ENCODE measurements at places on chromosomes 5 and 9. TPM values are rescaled to one million over a fixed set of nuclear protein-coding genes. Genes with fewer than 3 reads are reported as not detected.

GRCh38 chr5:31957151-31957550 is 217.0 kb downstream of the GOLPH3 start:
- no peaks in the 10 kb centered on the region for H3K27me3 ChIP-seq
- H3K36me3 ChIP-seq, result no peaks in the 10 kb centered on the region

GRCh38 chr9:4550777-4551484 is 60.7 kb downstream of the SLC1A1 start:
- no peaks in the 10 kb centered on the region for H3K27me3 ChIP-seq
- no peaks in the 10 kb centered on the region for H3K36me3 ChIP-seq
- no peak overlapping the region for H3K27ac ChIP-seq

DNA sequence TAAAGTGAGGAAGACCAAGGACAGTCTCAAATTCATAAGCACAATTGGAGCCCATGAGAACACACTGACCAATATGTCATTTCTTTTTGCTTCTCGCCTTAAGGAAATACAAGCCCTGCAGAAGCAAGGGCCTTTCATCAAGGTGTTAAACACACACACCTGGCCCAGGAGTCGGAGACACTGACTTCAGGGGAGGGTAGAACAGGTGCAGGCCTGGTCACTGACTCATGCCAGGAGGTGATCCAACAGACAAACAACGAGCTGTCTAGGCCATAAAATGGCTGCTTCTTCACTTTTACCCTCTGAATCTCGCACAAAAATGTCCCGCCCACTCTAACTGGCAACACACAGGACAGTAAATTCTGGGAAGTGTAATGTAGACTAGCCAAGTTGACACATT is 62.7 kb downstream of the RGMB start:
- H3K4me1 ChIP-seq, result no peaks in the 10 kb centered on the region
- no peaks in the 10 kb centered on the region for H3K36me3 ChIP-seq
- no peak for DNase-seq
- H3K4me3 ChIP-seq, result no peak overlapping the region
- H3K27me3 ChIP-seq, result no peaks in the 10 kb centered on the region
- H3K27ac ChIP-seq, result no peak overlapping the region

DNA sequence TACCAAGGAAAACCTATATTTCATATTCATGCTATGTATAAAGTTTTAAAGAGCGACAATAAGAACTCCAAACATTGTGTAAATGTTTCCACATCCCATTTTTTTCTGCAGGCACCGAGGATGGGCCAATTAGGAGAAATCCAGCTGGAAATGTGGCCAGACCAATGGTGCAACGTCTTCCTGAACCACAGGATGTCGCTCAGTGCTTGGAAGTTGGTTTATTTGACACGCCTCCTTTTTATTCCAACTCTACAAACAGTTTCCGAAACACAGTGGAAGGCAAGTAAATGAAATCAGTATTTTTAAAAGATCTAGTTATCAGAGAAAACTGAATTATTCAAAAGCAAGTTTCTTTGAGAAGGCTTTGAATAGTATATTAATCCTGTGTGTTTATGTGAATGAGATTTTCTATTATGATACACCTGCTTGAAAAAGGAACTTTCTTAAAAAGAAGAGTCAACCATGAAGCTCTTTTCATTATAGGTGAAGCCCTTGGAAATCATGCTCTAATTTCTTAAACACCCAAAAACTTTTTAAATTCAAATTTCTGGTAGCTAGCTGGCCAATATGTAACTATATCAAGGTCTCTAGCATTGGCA is 9.1 kb downstream of the TYRP1 start:
- H3K27ac ChIP-seq, result no peak overlapping the region
- H3K36me3 ChIP-seq, result no peaks in the 10 kb centered on the region
- DNase-seq, result no peak
- H3K4me3 ChIP-seq, result no peak overlapping the region
- H3K27me3 ChIP-seq, result no peaks in the 10 kb centered on the region

DNA sequence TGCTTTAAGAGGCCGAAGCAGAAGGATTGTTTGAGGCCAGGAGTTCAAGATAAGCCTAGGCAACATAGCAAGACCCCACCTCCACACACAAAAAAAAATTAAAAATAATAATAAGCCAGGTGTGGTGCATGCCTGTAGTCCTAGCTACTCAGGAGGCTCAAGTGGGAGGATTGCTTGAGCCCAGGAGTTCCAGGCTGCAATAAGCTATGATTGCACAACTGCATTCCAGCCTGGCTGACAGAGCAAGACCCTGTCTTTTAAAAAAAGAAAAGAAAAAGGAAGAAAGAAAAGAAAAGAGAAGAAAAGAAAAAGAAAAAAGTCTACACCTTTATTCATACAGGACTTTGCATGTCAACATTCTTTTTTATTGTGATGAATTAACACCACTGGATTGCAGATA is 2125.8 kb downstream of the MAT2B start:
- H3K27ac ChIP-seq, result no peak overlapping the region
- H3K36me3 ChIP-seq, result no peaks in the 10 kb centered on the region
- no peak for DNase-seq
- no peaks in the 10 kb centered on the region for H3K4me1 ChIP-seq
- no peak overlapping the region for H3K4me3 ChIP-seq

DNA sequence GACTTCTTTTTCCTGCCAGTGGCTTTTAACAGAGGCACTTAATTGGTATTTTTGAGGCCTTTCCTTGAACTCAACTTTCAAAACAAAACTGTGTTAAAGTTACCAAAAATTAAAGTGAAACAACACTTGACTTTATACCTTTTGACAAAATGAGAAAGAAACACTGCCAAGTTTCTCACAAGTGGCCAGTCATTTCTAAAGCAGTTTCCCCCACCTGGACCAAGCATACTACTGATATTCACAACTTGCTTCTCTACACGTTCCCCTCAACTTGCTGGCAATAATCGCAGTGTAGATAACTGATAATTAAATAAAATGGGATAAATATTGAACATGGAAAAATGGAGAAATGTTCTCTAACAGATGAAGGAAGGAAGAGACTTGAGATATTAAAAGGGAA is 135.7 kb downstream of the TLR4 start:
- H3K4me1 ChIP-seq, result peaks cover 6% of the 10 kb centered on the region
- no peak for DNase-seq
- no peak overlapping the region for H3K4me3 ChIP-seq
- H3K27ac ChIP-seq, result no peak overlapping the region

DNA sequence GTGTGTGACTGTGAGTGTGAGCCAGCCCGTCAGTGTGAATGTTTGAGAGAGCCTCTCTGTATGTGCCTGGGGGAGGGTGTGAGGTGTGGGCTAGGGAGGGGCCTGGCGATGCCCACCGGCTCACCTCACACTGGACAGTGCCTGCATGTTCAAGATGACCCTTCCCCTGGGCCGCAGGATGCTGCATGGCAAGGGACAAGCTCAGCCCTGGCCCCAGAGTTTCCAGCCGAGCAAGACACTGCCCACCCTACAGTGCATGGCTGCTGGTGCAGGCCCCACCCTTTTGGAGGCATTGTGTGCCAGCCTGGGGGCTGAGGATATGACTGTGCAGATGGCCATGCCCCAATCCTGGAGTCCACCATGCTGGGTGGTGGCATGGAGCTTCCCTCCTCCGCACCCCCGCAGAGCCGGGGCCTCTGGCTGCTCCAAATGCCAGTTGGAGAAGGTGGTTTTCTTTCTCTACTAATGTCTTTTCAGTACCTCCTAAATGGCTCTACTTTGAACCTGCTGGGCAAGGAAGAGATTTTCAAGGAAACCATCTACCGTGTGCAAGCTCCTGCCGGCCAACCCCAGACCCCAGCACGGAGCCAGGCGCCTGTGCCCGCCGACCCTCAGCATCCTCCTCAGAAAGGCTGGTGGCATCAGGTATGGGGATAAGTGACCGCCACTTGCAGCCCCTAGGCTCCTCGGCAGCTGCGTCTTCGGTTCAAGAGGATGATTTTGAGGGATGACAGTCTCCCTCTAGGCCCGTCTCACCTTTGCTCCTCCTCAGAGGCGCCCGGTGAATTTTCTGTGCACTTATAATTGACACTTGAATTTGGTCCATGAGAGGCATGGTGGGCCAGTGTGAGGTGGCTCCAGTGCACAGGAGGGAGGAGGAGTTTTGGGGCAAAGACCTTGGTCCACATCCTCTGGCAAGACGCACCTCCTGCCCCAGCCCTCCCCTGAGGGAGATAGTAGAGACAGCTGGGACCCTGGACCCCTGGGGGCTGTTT is 27.7 kb downstream of the FGD3 start:
- no peak overlapping the region for H3K4me3 ChIP-seq
- peak overlapping the region; percentile 86 for H3K27ac ChIP-seq
- H3K36me3 ChIP-seq, result peaks cover 36% of the 10 kb centered on the region
- no peaks in the 10 kb centered on the region for H3K27me3 ChIP-seq
- DNase-seq, result no peak
- peaks cover 87% of the 10 kb centered on the region for H3K4me1 ChIP-seq

GRCh38 chr5:13253111-13253510 is 691.4 kb downstream of the DNAH5 start:
- H3K4me3 ChIP-seq, result no peak overlapping the region
- no peaks in the 10 kb centered on the region for H3K36me3 ChIP-seq
- no peak for DNase-seq
- no peaks in the 10 kb centered on the region for H3K27me3 ChIP-seq
- H3K4me1 ChIP-seq, result no peaks in the 10 kb centered on the region

Gene GABRA1
- not detected for total RNA-seq

Gene FGFR4
- total RNA-seq, result 0.87 TPM

Gene OR1Q1
- not detected for total RNA-seq

Gene CCL27
- not detected for total RNA-seq

Gene MARCOL
- total RNA-seq, result not detected

Data from activated CD4-positive, alpha-beta memory T cell treated with anti-CD3 and anti-CD28 coated beads for 36 hours (primary cell).